ENCODE measurements at places on chromosomes 2 and 18. TPM values are rescaled to one million over a fixed set of nuclear protein-coding genes. Genes with fewer than 3 reads are reported as not detected.

GRCh38 chr2:201955702-201956141, 77.9 kb upstream of the FZD7 start:
- no peak for DNase-seq

DNA sequence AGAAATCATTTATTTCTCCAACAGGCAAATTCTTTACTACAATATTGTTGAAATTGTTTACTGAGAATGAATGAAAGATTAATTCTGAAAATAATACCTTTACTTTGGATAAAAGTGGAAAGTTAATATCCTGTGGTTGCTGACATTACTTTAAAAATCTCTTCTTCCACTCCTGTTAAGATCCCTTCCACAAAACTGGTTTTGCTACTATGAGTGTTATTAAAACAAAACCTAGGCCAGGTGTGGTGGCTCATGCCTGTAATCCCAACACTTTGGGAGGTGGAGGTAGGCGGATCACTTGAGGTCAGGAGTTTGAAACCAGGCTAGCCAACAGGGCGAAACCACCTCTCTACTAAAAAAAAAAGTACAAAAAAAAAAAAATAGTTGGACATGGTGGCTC, 123.9 kb upstream of the CCDC150 start:
- no peak for DNase-seq

- DNase-seq = no peak
These were observed 55.8 kb downstream of the SLC8A1 start for GRCh38 chr2:40396124-40396523.

- DNase-seq = no peak
These were observed 235.2 kb downstream of the LDLRAD4 start for GRCh38 chr18:13453714-13454113.

DNA sequence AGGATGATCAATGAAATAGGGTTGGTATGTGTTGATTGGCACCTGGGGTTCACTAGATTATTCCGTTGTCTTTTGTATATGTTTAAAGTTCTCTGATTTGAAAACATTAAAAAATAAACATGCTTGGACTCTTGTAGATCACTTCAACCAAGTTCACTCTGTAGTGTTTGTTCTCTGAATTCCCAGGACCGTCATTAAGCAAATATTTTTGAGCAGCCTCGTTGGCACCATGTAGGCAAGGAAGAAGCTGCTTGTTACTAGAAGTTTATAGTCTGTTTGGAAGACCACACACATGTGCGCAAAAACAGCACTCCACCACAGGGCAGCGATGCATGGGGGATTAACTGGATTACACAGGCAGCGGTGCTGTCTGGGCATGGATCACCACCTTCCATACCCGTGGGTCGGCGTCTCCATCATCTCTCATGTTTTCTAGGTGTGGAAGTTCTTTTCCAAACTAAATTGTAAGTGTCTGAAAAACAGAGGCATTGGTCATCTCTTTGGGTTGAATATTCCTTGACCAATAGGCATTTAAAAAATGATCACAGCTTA, 212.2 kb downstream of the FHOD3 start:
- no peak for DNase-seq

DNA sequence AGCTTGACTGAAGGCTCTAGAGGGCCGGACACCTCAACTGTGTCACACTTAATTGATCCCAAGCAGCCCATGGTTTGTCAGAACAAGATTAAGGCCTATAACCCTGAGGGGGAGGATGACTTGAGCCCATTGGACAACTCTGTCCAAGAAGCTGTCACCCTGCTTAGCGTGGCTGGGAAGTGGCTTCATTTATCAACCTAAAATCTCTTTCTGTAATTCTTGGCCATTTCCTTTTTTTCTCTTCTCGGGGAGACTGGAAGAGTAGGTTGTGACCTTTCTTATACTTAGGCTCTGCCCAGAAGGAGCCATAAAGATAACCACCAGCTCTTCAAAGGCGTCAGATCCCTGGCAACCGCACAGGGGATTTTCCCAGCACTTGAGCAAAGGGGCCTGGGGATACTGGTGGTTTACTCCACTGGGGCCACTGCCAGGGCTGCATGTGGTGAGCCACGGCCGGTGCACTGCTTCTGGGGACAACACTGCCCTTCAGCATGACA, 265.5 kb downstream of the CYRIA start:
- no peak for DNase-seq

MAP3K19 gene
- not detected for total RNA-seq

CCDC85A gene
- total RNA-seq = 0.29 TPM

MSH2 gene
- total RNA-seq = 14.5 TPM

MYO5B gene
- 0.36 TPM for total RNA-seq

ALPI gene
- not detected for total RNA-seq

REEP1 gene
- total RNA-seq = 0.36 TPM
